ENCODE measurements at places on chromosomes 2 and 18. TPM values are rescaled to one million over a fixed set of nuclear protein-coding genes. Genes with fewer than 3 reads are reported as not detected.

PSMA8 gene
- total RNA-seq: not detected

MBD1 gene
- 43.2 TPM for total RNA-seq

SCTR gene
- not detected for total RNA-seq

TFCP2L1 gene
- 4.6 TPM for total RNA-seq

SERPINB4 gene
- total RNA-seq: not detected

POTEJ gene
- total RNA-seq: not detected

CD8B2 gene
- not detected for total RNA-seq

MEP1B gene
- total RNA-seq: not detected

RSAD2 gene
- not detected for total RNA-seq

CCL20 gene
- not detected for total RNA-seq

OSBPL6 gene
- 3.5 TPM for total RNA-seq

APOB gene
- total RNA-seq: not detected

ASB1 gene
- 64.6 TPM for total RNA-seq

TRABD2A gene
- total RNA-seq: 0.88 TPM

LOXL3 gene
- total RNA-seq: 3.1 TPM

ANKRD62 gene
- 0.20 TPM for total RNA-seq
